ENCODE measurements at places on chromosomes 4 and X. TPM values are rescaled to one million over a fixed set of nuclear protein-coding genes. Genes with fewer than 3 reads are reported as not detected.

- DNase-seq: no peak
- no peaks in the 10 kb centered on the region for H3K36me3 ChIP-seq
- H3K4me3 ChIP-seq: no peak overlapping the region
- H3K27me3 ChIP-seq: no peaks in the 10 kb centered on the region
- H3K4me1 ChIP-seq: no peaks in the 10 kb centered on the region
Observed at GRCh38 chr4:165583341-165583740, 204.5 kb downstream of the CPE start.

Gene POLA1
- total RNA-seq: 10.4 TPM

GRCh38 chr4:153110739-153111138 lies 93.5 kb upstream of the TRIM2 start:
- no peak for DNase-seq
- no peak overlapping the region for H3K27ac ChIP-seq
- H3K4me3 ChIP-seq: no peak overlapping the region
- no peaks in the 10 kb centered on the region for H3K27me3 ChIP-seq

GRCh38 chr4:173807347-173807746 lies 277.3 kb upstream of the HAND2 start:
- no peak overlapping the region for H3K27ac ChIP-seq
- H3K36me3 ChIP-seq: no peaks in the 10 kb centered on the region
- H3K4me3 ChIP-seq: no peak overlapping the region
- H3K27me3 ChIP-seq: no peaks in the 10 kb centered on the region
- DNase-seq: no peak
- H3K4me1 ChIP-seq: no peaks in the 10 kb centered on the region

GRCh38 chr4:56342746-56343145 lies 44.5 kb downstream of the AASDH start:
- no peaks in the 10 kb centered on the region for H3K4me1 ChIP-seq
- H3K36me3 ChIP-seq: peaks cover 3% of the 10 kb centered on the region
- no peaks in the 10 kb centered on the region for H3K27me3 ChIP-seq
- H3K4me3 ChIP-seq: no peak overlapping the region
- DNase-seq: no peak

- no peak overlapping the region for H3K27ac ChIP-seq
- no peaks in the 10 kb centered on the region for H3K4me1 ChIP-seq
- peak; percentile 47 for DNase-seq
- H3K4me3 ChIP-seq: no peak overlapping the region
- H3K27me3 ChIP-seq: no peaks in the 10 kb centered on the region
- H3K36me3 ChIP-seq: no peaks in the 10 kb centered on the region
Observed at GRCh38 chr4:8323947-8324555, 54.5 kb downstream of the HTRA3 start.

DNA sequence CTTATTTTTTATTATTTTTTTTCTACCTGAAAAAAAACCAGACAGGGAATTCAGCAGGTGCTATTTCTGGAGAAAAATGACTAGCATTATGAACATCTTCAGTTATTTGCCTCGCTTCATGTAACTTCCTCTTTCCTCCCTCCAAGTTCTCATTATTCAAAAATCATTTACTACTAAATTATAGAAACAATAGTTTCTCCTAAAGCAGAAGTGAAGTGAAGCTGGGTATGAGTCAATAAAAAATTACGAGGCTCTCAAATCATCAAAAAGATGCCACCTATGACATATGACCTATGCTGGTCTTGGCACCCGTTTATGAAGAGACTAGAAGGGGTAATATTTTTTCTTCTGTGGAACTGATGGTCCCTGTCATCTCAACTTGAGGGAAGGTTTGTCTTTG lies 145.0 kb upstream of the AADAT start:
- no peaks in the 10 kb centered on the region for H3K27me3 ChIP-seq
- no peak overlapping the region for H3K27ac ChIP-seq
- no peak overlapping the region for H3K4me3 ChIP-seq
- H3K36me3 ChIP-seq: no peaks in the 10 kb centered on the region

- no peak for DNase-seq
- no peak overlapping the region for H3K27ac ChIP-seq
- no peaks in the 10 kb centered on the region for H3K4me1 ChIP-seq
- H3K27me3 ChIP-seq: no peaks in the 10 kb centered on the region
Observed at GRCh38 chr4:81436096-81436495, 35.6 kb downstream of the RASGEF1B start.

DNA sequence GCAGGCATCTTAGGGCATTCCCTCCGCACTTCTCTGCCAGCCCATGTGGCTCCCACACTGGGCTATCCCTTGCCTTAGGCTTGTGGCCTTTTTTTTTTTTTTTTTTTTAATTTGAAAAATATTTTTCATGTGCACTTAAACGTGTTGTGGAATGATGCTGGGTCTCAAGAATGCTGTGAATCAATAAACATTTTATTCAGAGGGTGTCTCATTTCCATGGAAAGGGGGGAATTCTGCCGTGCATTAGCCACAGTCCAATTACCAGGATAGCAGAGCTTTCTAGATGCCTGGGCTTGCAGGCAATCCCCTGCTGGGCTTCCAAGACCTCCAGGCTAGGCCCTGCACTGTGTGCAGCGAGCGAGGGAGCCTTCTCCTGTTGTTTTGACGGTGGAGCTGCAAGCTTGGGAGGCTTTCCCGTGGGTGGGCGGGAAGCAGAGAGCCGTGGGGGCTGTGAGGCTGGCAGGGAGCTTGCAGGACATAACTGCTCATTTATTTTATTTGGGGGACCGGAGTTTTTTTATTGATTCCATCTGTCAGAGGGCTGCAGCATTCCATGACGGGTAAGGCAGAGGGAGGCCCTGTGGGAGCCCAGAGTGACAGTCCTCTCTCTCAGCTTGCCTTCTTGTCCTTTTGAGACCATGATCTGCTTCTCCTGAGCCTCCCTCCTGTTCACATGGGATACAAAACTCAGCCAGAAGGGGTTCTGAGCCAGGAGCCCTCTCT lies 2.6 kb upstream of the CPZ start:
- H3K4me1 ChIP-seq: no peaks in the 10 kb centered on the region
- H3K27me3 ChIP-seq: no peaks in the 10 kb centered on the region
- no peaks in the 10 kb centered on the region for H3K36me3 ChIP-seq
- no peak overlapping the region for H3K27ac ChIP-seq
- DNase-seq: peak; percentile 55

Measured in aorta (tissue), 5 donors.